ENCODE measurements at places on chromosomes 3 and 15. TPM values are rescaled to one million over a fixed set of nuclear protein-coding genes. Genes with fewer than 3 reads are reported as not detected.

Gene C3orf85
- not detected for total RNA-seq

Gene CAV3
- not detected for total RNA-seq

Gene ARF4
- total RNA-seq, result 250 TPM

Gene B2M
- 1,733 TPM for total RNA-seq

Gene SPSB4
- total RNA-seq, result 3.3 TPM

Gene ILDR1
- not detected for total RNA-seq

Gene WDR93
- not detected for total RNA-seq

Gene CISH
- total RNA-seq, result 1.7 TPM

Gene SLC2A2
- not detected for total RNA-seq

Gene ADAMTS7
- total RNA-seq, result 188 TPM

Gene SLC6A20
- not detected for total RNA-seq

Gene ACOX2
- 0.51 TPM for total RNA-seq

Gene FOXB1
- not detected for total RNA-seq

DNA sequence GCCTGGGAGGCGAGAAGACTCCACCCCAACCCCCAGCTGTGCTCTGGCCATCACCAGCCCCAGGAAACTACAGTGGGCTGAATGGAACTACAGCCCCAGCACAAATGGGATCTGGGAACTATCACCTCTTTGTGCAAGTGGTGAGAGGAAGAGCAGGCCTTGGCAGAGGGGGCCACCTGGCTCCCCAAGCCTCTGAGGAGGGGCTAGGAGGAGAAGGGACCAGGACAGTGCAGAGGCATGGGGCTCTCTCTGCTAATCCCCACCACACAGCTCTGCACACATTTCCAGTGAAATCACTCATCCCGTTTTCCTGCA lies 31.6 kb downstream of the KY start:
- no peaks in the 10 kb centered on the region for H3K27me3 ChIP-seq
- no peak overlapping the region for H3K4me3 ChIP-seq
- peak; percentile 42 for DNase-seq
- no peaks in the 10 kb centered on the region for H3K4me1 ChIP-seq
- H3K36me3 ChIP-seq, result no peaks in the 10 kb centered on the region

DNA sequence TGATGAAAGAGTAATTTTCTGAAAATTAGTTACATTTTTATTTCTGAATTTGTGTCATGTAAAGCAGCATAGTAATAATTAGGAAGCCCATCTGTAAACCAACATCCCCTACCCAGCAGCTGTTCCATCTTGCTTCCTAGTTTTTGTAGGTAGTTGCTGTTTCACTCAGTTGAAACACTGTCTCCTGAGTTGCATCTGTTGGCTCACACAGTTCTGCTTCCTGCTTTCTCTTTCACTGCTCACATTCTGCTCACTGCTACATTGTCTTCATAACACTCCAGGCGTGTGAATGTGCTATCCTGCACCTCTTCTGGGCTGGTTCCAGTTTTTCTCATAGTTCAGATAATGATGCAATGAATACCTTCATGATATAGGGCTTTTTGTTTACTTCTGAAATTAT lies 123.4 kb downstream of the EPHB1 start:
- H3K4me1 ChIP-seq, result no peaks in the 10 kb centered on the region
- H3K36me3 ChIP-seq, result no peaks in the 10 kb centered on the region
- H3K27me3 ChIP-seq, result no peaks in the 10 kb centered on the region
- no peak for DNase-seq
- H3K27ac ChIP-seq, result no peak overlapping the region
- H3K4me3 ChIP-seq, result no peak overlapping the region

- DNase-seq, result no peak
- no peak overlapping the region for H3K27ac ChIP-seq
Measured at GRCh38 chr15:67407786-67408185, 113.1 kb upstream of the C15orf61 start.

DNA sequence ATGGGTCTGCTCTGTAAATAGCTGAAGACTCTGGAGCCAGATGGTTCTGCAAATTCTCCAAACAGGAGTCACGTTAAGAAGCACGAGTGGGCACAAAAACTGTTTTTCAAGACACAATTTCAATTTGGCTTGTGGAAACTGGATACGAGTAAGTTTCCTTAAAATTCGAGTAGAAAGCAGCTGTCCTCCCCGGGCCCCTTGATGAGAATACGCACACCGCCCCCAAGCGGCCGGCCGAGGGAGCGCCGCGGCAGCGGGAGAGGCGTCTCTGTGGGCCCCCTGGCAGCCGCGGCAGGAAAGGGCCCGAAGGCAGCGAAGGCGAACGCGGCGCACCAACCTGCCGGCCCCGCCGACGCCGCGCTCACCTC lies 778 bp upstream of the THBS1 start:
- peaks cover 35% of the 10 kb centered on the region for H3K36me3 ChIP-seq
- H3K4me3 ChIP-seq, result peak overlapping the region; percentile 97
- peak; percentile 98 for DNase-seq
- H3K4me1 ChIP-seq, result peaks cover 55% of the 10 kb centered on the region
- no peaks in the 10 kb centered on the region for H3K27me3 ChIP-seq

DNA sequence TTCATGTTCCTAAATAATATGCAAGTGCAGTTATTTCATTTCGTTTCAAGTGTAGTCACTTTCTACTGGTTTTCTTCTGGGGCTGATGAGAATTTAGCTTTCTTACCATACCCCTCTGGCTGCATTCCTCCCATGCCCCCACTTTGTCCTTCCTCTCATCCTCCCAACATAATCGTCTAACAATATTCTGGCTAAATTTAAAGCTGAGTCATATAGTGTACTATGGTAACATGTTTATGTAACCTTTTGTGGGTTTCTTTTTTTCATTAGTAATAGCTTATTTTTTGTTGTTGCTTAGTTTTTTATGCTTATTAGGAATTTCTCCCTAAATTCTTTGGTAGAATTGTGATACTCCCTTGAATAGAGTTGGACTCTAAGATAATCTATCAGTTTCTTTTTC lies 30.5 kb downstream of the DUT start:
- H3K4me3 ChIP-seq, result no peak overlapping the region
- peak overlapping the region; percentile 70 for H3K27ac ChIP-seq
- no peaks in the 10 kb centered on the region for H3K36me3 ChIP-seq
- DNase-seq, result no peak

- DNase-seq, result no peak
- peaks cover 41% of the 10 kb centered on the region for H3K27me3 ChIP-seq
- no peaks in the 10 kb centered on the region for H3K4me1 ChIP-seq
- H3K36me3 ChIP-seq, result peaks cover 7% of the 10 kb centered on the region
- no peak overlapping the region for H3K27ac ChIP-seq
Measured at GRCh38 chr3:68972358-68972979, 40.1 kb upstream of the TAFA4 start.

DNA sequence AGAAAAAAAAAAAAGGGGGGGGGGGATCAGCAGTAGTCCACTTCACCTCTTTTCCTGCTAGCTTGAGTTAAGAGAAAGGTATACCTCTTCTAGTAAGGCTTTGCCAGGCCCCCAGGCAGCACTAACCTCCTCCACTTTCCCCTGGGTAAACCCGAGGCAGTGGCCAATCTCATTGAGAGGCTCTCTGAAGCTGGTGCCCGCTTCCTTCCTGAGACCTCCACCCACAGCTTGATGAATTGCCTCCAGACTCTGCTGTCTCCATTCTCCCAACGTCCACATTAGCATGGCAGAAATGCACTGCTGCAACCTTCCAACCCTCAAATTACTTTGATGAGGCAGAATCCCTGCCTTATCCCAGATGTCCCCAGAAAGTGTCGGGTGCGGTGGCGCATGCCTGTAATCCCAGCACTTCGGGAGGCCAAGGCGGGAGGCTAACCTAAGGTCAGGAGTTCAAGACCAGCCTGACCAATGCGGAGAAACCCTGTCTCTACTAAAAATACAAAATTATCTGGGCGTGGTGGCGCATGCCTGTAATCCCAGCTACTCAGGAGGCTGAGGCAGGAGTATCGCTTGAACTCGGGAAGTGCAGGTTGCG lies 15.3 kb downstream of the RLBP1 start:
- peaks cover 7% of the 10 kb centered on the region for H3K36me3 ChIP-seq
- H3K4me3 ChIP-seq, result no peak overlapping the region
- H3K27ac ChIP-seq, result no peak overlapping the region
- no peak for DNase-seq

GRCh38 chr3:54822206-54822605 lies 105.7 kb downstream of the LRTM1 start:
- DNase-seq, result no peak
- no peak overlapping the region for H3K4me3 ChIP-seq
- peaks cover 17% of the 10 kb centered on the region for H3K4me1 ChIP-seq
- no peaks in the 10 kb centered on the region for H3K36me3 ChIP-seq
- H3K27me3 ChIP-seq, result peaks cover 41% of the 10 kb centered on the region

GRCh38 chr3:8301977-8302735 lies 199.5 kb upstream of the LMCD1 start:
- H3K36me3 ChIP-seq, result no peaks in the 10 kb centered on the region
- H3K27ac ChIP-seq, result no peak overlapping the region
- no peak for DNase-seq
- H3K27me3 ChIP-seq, result no peaks in the 10 kb centered on the region
- H3K4me3 ChIP-seq, result no peak overlapping the region

GRCh38 chr3:14278799-14279625 lies 100.4 kb downstream of the LSM3 start:
- no peaks in the 10 kb centered on the region for H3K36me3 ChIP-seq
- DNase-seq, result no peak
- H3K4me3 ChIP-seq, result no peak overlapping the region

DNA sequence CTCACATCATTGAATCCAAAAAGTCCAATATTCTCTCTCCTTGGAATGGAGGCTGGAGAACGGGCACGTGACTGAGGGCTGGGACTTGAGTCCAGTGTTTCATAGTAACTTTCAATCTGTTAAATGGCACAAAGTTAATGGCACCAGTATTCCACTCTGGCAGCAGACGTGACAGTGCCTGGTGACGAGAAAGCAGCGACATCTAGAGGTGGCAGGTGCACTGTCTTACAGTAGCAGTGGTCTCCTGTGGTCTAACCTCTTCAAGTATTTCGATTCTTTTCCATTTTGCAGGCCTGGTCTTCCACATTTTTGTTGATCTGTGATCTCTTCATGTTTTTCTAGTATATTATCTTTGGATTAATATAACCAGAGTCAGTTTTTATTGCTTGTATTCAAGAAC lies 107.1 kb downstream of the OXSM start:
- no peak overlapping the region for H3K27ac ChIP-seq
- no peak overlapping the region for H3K4me3 ChIP-seq
- DNase-seq, result no peak
- peaks cover 5% of the 10 kb centered on the region for H3K27me3 ChIP-seq
- H3K4me1 ChIP-seq, result no peaks in the 10 kb centered on the region

- H3K36me3 ChIP-seq, result no peaks in the 10 kb centered on the region
- DNase-seq, result no peak
- H3K27me3 ChIP-seq, result no peaks in the 10 kb centered on the region
- no peak overlapping the region for H3K4me3 ChIP-seq
Measured at GRCh38 chr3:33724256-33724655, 6.2 kb upstream of the CLASP2 start.

- no peak for DNase-seq
- H3K4me3 ChIP-seq, result peak overlapping the region; percentile 94
- H3K4me1 ChIP-seq, result peaks cover 63% of the 10 kb centered on the region
- H3K36me3 ChIP-seq, result no peaks in the 10 kb centered on the region
Measured at GRCh38 chr3:187746059-187746441, 782 bp upstream of the BCL6 start.

DNA sequence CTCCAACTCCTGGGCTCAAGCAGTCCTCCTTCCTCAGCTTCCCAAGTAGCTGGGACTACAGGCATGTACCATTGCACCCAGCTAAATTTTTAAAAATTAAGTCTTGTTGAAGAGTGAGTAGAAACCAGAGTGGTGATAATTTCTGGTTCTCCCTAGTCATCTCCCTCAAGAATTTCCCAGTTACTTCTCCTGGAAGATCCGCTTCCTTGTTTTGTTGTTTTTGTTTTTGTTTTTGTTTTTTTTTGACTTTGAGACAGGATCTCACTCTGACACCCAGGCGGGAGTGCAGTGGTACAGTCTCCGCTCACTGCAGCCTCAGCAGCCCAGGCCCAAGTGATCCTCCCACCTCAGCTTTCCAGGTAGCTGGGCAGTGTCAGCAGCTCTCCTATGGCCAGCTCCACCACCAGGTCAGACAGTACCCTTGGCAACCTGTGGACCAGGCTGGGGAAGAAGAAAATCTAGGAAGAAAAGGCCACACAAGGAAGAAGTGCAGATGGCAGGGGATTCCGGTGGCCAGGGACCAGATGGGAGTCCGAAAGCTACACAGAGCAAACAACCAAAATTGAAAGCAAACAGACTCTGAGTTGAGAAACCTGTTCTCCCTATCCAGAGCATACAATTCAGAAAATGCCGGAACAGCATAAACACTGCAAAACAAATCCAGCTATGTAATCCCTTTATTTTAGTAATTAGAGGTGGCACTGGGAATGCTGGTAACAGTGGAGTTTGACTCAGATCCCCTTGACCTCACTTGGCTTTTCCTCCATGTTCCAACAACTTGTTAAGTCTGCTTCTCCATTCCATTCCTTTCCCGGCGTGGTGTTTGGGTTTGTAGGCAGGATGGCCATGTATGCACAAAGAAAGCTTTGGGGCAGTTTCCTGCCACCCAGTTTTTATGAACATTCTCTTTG lies 266.6 kb upstream of the CTDSPL start:
- no peak for DNase-seq
- H3K27me3 ChIP-seq, result no peaks in the 10 kb centered on the region
- H3K4me1 ChIP-seq, result peaks cover 8% of the 10 kb centered on the region
- H3K27ac ChIP-seq, result no peak overlapping the region
- no peaks in the 10 kb centered on the region for H3K36me3 ChIP-seq

DNA sequence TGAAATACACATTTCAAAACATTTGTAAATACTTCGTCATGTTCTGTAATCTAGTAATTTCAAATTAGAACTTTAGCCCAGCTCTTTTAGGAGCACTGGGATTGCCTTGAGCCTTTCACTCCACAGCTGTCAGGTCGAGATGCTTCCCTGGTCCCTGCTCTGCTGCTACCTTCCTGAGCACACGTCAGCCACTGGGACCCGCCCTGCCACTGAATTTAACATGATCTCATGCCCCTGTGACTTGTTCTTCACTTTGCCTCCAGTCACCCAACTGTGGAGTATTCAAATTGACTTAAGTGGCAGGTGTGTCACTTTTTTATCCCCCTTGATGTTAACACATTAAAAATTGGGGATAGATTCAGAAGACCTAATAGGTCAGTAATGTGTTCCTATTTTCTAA lies 3.3 kb downstream of the ARRDC4 start:
- DNase-seq, result no peak
- no peak overlapping the region for H3K27ac ChIP-seq
- H3K36me3 ChIP-seq, result peaks cover 25% of the 10 kb centered on the region
- H3K4me3 ChIP-seq, result peak overlapping the region; percentile 6

DNA sequence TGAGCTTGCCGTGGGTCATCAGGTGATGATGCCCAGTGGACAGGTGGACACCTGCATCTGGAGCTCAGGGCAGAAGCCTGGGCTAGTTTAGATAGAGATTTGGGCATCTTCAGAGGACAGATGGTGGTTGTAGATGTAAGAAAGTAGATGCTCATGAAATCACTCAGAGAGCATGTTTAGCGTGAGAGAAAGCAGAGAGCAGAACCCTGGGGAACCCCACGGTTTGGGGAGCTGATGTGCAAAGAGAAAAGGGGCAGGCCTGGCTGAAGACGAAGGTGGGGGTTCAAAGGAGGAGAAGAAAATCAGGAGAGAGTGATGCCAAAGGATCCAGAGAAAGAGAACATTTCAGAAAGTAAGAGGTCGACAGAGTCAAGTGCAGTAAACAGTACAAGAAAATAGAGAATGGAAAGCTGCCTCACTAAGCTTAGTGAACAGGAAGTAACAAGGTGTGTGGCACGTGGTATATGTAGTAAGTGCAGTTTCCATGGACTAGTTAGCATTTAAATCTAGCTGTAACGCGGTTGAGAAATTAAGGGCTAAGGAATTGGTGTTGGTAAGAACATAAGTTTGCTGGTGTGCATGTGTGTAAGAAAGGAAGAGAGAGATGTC lies 13.5 kb downstream of the TIGIT start:
- no peak overlapping the region for H3K4me3 ChIP-seq
- peaks cover 6% of the 10 kb centered on the region for H3K27me3 ChIP-seq
- H3K36me3 ChIP-seq, result no peaks in the 10 kb centered on the region

- H3K4me3 ChIP-seq, result no peak overlapping the region
- DNase-seq, result no peak
- H3K36me3 ChIP-seq, result peaks cover 54% of the 10 kb centered on the region
- H3K27ac ChIP-seq, result no peak overlapping the region
Measured at GRCh38 chr15:36940636-36941260, 159.6 kb downstream of the MEIS2 start.
